GF-D8 (cell line): ENCODE measurements at places on chromosomes 16 and 17.

DNA sequence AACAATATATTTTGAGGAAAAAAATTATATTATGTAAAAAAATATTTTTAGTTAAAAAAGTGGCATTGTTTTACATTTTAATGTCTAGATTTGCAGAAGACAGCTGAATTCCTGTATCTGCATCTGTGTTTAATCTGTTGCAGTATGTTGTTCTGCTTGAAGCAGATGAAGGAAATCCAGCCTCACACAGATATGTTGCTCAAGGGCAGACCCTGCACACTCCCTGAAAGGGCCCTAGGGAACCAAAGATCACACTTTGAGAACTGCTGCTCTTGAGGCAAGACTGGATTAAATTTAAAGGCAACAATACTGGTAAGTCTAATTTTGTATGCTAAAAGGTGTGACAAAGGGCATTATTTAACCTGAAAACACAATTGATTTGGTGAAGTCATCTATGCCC lies 16.4 kb upstream of the SLC6A4 start:
- no peak for DNase-seq

GRCh38 chr16:69116906-69117305 lies 11.5 kb downstream of the HAS3 start:
- DNase-seq = no peak

- no peak for DNase-seq
Observed at GRCh38 chr16:4649744-4650442, 25.3 kb downstream of the MGRN1 start.

DNA sequence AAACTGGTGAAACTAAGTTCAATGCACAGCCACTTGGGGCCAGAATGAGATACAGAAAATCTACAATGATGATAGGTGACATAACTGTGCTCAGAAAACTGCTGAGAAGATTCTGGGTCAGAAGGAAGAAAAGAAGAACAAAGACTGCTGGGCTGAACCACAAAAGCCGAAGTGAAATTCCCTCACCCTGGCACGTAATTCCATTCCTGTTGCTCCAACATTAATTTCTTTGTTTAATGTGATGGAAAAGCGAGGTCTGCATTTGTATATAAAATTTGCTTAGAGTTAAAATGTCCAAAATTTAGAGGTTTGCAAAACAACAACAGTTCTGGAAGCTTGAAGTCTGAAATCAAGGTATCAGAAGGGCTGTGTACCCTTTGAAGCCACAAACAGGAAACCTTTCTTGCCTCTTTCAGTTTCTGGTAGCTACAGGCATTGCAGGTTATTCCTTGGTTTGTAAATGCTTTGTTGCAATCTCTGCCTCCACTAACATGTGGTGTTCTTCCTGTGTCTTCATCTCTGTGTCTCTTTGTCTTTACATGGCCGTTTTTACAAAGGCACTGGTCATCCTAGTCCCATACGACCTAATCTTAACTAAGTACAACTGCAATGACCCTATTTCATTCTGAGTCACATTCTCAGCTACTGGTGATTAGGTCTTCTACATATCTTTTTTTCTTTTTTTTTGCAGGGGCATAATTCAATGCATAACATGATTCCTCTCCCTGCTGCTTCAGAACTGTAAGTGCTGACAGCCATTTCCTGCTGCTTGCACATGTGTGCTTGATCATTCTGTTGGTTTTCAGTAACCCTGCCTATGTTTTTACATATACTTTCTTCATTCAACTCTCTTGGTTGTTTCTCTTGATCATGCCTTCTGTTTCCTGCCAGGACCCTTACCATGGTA lies 603.0 kb upstream of the CDH8 start:
- no peak for DNase-seq

DNA sequence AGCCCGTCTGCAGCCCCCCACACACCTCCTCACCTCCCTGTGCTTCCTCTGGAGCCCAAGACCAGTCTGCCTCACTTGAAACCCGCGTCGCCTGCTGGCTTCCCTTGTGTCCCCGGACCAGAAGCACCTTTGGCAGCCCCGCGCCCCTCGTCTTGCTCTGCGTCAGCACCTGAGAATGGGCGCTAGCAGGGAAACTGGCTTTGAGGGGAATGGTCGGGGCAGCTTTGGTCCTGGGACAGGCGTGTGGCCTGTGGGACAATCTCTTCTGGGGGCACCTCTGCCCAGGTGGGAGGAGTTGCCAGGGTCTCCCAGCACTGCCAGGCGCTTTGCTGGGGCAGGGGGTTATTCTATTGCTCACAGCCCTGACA lies 3.6 kb upstream of the MAFG start:
- no peak for DNase-seq

GRCh38 chr16:68041783-68042182 lies 18.7 kb downstream of the DUS2 start:
- peak; percentile 78 for DNase-seq

DNA sequence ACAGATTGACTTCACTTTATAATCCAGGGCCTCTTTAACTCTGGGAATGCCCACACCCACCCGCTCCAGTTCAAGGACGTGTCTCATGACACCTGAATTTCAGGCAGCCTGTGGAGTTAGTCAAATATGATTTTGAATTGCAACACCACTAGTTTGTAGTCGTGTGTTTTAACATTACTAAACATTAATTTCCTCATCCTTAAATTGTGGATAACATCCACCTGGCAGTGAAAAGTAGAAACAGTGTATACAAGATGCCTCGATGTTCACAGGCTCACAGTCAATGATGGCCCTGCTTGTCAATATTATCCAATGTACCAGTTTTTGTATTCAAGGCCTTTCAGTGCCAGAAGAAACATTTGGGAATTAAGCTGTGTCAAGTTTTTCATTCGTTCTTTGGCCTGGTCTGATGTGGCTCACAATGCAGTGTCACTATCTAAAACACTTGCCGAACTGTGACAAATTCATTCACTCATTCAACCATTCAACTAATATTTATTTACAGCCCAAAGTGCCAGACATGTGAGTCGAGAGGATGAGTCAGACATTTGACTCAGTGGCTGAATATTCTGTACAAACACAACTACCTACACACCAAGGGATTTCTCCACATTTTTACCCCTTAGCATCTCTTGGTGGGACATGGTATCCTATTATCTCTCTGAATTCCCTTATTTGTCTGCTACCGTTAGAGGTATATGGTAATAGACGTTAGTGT lies 1.4 kb downstream of the MEIOB start:
- no peak for DNase-seq

DNA sequence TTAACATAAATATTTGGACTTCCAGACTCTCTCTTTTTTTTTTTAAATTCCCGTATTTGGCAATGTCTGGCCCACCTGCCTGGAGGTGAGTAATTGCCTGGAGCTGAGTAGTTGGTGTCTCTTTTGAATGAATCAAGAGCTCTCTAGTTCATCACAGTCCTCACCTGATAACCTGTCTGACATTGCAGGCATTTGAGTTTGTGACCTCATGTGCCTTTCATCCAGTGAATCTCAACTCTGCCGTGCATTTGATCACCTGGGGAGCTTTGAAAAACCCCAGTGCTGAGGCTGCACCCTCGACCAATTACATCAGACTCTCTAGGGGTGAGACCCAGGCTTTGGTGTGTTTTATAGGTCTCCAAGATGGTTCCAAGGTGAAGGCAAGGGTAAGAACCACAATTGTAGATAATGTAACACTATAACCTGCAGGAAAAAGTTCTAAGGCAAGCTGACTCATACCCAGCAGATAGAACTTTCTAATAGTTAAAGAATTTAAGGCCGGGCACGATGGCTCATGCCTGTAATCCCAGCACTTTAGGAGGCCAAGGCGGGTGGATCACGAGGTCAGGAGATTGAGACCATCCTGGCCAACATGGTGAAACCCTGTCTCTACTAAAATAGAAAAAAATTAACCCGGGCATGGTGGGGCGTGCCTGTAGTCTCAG lies 24.5 kb upstream of the HS3ST2 start:
- no peak for DNase-seq

DNA sequence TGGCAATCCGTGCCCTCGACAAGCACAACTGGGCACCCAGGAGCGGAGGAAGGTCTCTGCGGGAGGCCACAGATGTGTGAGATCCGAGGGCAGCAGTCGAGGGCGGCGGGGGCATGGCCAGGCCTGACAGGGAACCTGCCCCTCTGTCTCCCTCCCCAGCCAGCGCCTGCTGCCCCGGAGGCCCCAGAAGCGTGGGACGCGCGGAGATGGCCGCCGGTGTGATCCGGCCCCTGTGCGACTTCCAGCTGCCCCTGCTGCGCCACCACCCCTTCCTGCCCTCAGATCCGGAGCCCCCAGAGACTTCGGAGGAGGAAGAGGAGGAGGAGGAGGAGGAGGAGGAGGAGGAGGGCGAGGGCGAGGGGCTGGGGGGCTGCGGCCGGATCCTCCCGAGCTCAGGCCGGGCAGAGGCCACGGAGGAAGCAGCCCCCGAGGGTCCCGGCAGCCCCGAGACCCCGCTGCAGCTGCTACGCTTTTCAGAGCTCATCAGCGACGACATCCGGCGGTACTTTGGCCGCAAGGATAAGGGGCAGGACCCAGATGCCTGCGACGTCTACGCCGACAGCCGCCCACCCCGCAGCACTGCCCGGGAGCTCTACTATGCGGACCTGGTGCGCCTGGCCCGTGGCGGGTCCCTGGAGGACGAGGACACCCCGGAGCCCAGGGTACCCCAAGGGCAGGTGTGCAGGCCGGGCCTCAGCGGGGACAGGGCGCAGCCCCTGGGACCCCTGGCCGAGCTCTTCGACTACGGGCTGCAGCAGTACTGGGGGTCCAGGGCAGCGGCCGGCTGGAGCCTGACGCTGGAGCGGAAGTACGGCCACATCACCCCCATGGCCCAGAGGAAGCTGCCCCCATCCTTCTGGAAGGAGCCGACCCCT lies 1.7 kb downstream of the PERCC1 start:
- DNase-seq = no peak

- DNase-seq = no peak
Observed at GRCh38 chr16:85153656-85154091, 41.4 kb upstream of the CIBAR2 start.

GRCh38 chr17:72175787-72176515 lies 55.1 kb downstream of the SOX9 start:
- no peak for DNase-seq

DNA sequence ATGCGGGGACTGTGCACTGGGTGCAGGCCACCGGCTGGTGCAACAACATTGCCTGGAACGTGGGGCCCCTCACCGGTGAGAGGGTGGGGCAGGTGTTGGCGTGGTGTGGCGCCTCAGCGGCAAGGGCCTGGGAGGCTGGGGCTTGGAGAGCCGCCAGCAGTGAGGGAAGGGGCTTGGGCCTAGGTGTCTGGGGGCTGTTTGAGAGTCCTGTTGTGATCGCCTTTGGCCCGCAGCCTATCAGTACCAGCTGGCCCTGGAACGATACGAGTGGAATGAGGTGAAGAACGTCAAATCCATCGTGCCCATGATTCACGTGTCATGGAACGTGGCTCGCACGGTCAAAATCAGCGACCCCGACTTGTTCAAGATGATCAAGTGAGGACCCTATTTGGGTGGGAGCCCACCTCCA lies 2.6 kb upstream of the TMEM88 start:
- no peak for DNase-seq

GRCh38 chr16:29972500-29972899 lies 1.2 kb upstream of the TAOK2 start:
- no peak for DNase-seq

GRCh38 chr16:11396241-11397048 lies 51.2 kb downstream of the RMI2 start:
- no peak for DNase-seq

DNA sequence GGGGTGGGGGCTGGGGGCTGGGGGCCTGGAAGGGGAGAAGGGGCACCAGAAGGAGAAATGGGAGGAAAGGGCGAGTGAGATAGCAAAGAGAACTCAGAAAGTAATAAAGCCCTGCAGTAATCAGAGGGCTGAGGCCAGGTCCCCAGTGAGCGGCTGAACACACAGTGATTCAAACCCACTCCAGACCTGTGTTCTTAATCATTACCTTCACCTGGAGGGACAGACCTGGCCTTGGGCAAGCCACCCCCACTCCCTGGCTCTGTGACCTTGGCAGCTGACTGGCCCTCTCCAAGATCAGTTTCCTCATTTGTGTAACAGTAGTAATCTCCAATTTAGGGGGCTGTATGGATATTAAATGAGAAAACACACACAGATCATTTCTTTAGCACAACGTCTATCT lies 150.4 kb downstream of the WWOX start:
- DNase-seq = no peak
